ENCODE measurements at places on chromosomes 2 and 18. TPM values are rescaled to one million over a fixed set of nuclear protein-coding genes. Genes with fewer than 3 reads are reported as not detected.

GRCh38 chr2:203431391-203432185 is 103.4 kb downstream of the ABI2 start:
- no peak for DNase-seq

NHEJ1 gene
- 11.1 TPM for total RNA-seq

- DNase-seq = no peak
These were observed 1.1 kb downstream of the PREB start for GRCh38 chr2:27133195-27133875.

DNA sequence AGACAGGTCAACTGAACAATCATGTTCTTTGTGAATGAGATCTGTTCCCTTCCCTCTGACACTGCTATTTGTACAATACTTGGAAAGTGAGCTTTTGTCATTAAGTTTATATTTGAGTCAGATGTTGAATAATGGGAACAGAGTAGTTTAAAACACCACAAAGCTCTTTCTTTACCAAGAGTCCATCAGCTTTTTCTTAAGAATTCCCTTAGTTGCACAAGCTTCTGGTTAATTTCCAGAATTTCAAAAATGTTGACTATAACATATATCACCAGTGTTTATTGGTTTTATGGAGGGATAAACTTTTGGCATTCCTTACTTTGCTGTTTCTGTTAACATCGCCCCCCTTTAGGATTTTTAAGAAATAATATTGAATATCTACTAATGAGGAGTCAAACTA is 403.7 kb downstream of the CCDC85A start:
- DNase-seq = no peak

DNA sequence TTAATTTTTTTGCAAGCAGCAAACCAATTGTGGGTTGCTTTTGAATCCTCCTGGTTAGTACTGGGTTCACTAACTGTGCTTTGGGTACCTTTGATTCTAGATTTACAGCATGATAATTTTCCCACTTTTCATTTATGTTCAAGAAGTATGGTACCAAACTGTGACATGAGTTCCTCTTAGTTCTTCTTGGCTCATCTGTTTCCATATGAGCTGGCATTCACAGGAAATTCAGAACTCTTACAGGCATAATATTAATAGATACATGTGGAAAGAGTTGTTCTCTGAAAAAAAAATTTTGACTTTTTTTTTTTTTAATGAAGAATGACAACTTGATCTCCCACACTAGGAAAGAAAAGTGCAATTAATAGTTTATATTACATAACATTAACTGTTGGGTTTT is 59.4 kb downstream of the FMNL2 start:
- no peak for DNase-seq

DTNA gene
- 17.9 TPM for total RNA-seq

COL4A4 gene
- 0.15 TPM for total RNA-seq

MGAT5 gene
- 124 TPM for total RNA-seq

IL1F10 gene
- not detected for total RNA-seq

FLACC1 gene
- total RNA-seq = 1.1 TPM

TUBB8B gene
- total RNA-seq = 1.4 TPM

DNA sequence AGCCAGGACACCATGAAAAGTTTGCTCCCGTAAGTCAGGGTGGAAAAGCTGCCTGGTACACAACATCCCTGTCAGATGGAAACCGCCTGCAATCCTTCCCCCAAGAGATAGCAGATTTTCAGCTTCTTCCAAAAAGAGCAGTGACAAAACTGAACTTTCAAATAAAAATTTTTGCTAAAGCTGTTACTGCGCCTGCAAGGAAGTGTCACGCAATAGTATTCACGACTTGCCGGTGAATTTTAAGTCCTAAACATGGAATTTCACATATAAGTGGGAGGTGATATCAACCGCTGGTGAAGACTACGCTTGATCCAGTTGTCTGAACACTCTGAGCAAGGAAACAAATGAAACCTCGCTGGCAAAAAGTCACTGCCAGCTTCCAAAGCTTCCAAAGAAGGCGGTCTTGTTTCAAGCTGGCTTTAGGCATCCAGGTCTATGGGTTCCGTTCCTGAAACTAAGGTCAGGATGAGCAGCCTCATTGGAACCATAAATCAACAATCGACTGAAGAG is 2.8 kb downstream of the COL6A3 start:
- DNase-seq = no peak

DNA sequence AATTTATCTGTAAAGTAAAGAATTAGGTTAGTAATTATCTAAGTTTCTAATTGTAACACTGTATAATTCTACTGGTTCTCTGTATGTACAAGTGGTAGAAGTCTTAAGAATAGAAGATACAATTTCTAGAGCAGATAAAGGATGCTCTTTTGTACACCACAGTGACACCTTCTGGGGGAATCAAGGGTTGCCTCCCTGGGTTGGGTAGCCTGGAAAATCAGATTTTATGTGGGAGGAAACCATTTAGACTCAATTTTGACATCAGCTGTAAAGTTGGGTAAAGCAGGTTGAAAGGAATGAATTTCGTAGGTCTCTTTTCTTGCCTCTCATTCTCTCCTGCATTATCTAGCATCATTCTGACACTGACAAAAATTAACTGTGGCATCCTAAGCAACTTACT is 354.8 kb downstream of the DCC start:
- peak; percentile 38 for DNase-seq

GRCh38 chr2:10385933-10386773 is 62.0 kb downstream of the ODC1 start:
- DNase-seq = no peak

DNA sequence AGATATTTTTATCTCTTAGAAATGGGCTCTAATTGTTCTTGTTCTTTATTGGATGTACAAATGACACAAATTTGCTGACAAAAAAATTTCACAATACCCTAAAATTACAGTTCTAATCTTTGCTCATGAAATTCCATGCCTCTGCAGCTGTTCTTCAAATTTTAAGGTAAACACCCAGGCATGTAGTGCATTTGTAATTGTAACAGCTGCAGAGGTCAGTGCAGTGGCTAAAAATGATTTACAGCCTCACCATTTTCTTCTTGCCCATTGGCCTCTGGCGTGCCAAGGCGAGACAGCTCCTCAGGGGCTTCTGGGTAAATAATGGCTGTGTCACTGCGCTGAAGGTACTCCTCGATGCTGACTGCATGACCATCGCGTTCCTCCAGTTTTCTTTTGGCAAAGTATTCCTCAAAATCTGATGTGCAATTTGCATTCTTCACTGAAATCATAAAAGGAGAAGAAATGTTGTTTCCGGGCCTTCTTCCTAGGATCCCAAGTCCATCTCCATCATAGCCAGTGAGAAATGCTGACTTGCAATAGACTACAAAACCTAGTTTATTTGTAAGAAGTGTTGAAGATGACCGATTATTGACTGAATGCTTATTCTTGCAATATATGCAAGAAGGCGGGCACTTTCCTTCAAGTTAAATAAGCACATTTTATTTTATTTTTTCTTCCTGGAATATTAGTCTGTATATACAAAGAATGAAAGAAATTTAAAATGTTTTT is 115.2 kb downstream of the ZEB2 start:
- DNase-seq = no peak

DNA sequence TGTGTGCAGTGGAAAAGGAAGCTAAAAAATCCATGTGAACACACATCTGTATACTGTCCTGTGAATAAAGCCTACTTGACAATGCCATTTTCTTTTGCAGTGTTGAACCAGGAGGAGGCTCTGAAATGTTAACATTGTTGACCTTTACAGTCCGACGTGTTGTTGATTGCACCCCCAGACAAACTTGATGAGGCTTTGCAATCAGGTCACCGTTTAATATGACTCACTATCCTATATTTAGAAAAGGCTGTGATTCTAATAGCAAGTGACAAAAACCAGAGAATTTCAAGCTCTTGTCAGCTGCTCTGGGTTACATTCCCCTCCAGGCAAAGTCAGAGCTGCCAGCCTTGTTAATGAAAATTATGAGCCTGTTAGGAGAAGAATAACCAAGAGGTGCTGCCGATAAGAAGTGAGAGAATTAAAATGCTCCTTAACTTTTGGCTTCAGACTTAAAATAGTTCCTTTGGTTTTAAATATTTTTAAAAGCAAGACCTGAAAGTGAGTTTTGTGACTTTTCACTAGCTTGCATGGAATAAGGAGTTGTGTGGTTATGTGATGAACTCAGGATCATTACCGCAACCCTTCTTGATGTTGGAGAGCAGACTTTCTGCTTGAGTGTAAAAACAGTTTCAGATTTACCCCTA is 162.1 kb downstream of the QPCT start:
- DNase-seq = no peak

Measured in endothelial cell (in vitro differentiated cells).